ENCODE measurements at places on chromosomes 3 and 15. TPM values are rescaled to one million over a fixed set of nuclear protein-coding genes. Genes with fewer than 3 reads are reported as not detected.

The SPATA12 gene
- 0.50 TPM for total RNA-seq

- ATAC-seq, result peak; percentile 90
These were observed 387.0 kb downstream of the ZBBX start for GRCh38 chr3:166993015-166993630.

The FANCD2OS gene
- 0.66 TPM for total RNA-seq

DNA sequence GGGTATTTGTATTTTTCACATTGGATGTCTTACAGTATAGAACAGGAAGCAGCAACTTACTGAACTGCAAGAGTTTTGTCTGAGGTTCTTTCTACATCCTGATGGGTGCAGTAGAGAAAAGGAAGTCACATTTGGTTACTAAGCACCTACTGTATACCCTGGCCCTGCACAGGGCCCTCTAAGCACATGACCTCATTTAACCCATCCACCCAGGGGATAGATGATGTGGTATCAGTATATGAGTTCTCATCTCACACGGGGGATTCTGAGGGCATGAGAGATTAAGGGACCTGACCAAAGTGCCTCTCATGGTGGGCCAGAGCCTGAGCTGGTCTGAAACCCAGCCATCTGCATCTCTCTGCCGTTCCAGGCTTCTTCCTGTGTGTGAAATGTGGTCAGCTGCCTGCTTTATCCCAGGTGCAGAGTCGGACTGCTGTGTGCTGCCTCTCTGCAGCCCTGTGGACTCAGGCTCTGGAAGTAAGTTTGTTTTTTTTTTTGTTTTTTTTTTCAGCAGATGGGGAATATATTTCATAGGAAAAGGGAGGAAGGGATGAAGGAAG lies 17.9 kb downstream of the SLC6A11 start:
- no peak for ATAC-seq

The LXN gene
- 109 TPM for total RNA-seq

The C3orf80 gene
- 0.75 TPM for total RNA-seq

The GAP43 gene
- 267 TPM for total RNA-seq

The LEO1 gene
- total RNA-seq, result 34.0 TPM

The CTXN2 gene
- total RNA-seq, result 0.63 TPM

The RBP2 gene
- total RNA-seq, result 1.3 TPM

GRCh38 chr3:97971679-97972567 lies at the start of gene RIOX2:
Gene RIOX2 (minus strand): TSS chr3:97972431. CDS start chr3:97967593, 4,838 bp downstream.
- peak; percentile 91 for ATAC-seq

- ATAC-seq, result no peak
These were observed 76.9 kb downstream of the UBP1 start for GRCh38 chr3:33363113-33363800.

- ATAC-seq, result no peak
These were observed 195.9 kb downstream of the KLHL25 start for GRCh38 chr15:85598718-85599398.

The HTR3E gene
- not detected for total RNA-seq

- peak; percentile 30 for ATAC-seq
These were observed 88.7 kb downstream of the SEMA5B start for GRCh38 chr3:122938783-122939425.

DNA sequence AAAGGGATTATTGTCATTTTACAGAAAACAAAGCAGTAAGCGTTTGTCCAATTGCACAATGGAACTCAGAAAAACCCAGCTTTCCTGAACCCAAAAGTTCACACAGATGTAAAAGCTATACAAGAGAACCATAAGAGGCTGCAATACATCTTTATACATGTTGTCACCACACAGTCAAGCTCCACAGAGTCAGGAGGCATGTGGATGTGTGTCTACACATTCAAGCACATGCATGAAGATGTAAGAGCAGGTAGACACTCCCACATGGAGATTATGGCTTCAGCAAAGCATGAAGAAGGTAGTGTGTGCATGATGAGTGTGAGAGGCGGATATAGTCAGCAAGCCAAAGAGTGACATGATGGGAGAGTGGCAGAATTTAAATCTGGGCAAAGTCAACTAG lies 124.7 kb upstream of the THBS1 start:
- no peak for ATAC-seq

DNA sequence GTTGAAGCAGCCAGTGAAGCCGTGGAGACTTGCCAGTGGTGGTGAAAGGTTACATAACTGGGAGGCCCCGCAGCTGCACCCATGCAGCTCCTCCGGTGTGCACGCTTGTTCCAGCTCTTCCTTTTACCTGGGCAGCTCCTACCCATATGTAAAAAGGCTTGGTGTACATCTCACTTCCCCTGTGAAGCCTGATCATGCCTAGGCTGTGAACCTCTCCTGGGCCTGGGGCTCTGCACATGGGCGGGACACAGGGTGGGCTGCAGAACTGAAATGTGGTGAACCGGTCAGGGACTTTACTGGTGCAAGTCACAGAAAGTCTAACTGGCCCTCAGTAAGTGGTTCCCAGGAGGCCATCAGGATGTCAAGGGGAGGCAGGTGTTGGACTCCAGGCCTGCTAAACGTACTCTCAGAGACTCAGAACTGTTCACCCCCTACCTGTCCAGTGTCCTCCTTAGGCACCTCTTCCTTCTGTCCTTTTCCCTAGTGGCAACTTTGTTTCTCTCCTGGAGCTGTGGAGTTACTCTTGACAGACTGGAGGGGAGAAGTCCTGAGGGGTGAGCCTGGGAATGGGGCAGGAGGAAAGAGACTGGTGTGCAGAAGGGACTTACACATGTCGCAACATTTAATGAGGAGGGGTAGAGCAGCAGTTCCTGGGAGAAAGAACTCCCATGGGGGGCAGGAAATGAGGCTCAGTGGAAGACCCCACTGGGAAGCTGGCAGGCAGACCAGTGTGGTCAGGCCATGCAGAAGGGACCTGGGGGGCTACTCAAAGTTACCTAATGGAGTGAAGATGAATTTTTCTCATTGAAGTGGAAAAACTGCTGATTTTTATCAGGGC lies 148.1 kb downstream of the EEFSEC start:
- ATAC-seq, result no peak

The GMNC gene
- total RNA-seq, result 0.08 TPM

- no peak for ATAC-seq
These were observed 201.4 kb upstream of the ARHGEF26 start for GRCh38 chr3:153919773-153920172.

The EPHB3 gene
- total RNA-seq, result 27.0 TPM

The PAQR5 gene
- total RNA-seq, result 0.56 TPM

GRCh38 chr3:121835465-121835801 lies 424 bp downstream of the EAF2 start:
- no peak for ATAC-seq

The PCSK6 gene
- 6.6 TPM for total RNA-seq

The FRMD5 gene
- total RNA-seq, result 15.2 TPM

- ATAC-seq, result no peak
These were observed 4.7 kb downstream of the EIF1B start for GRCh38 chr3:40313975-40314860.

GRCh38 chr3:20400281-20400680 lies 214.3 kb upstream of the SGO1 start:
- ATAC-seq, result no peak

GRCh38 chr15:23687143-23687470 lies at the start of gene NDN:
Gene NDN (minus strand): TSS chr15:23687305. CDS start chr15:23687217, 88 bp downstream.
- ATAC-seq, result no peak

The NSMCE3 gene
- 12.5 TPM for total RNA-seq

The SERINC4 gene
- total RNA-seq, result 0.63 TPM

GRCh38 chr3:47503033-47503432 lies 10.5 kb downstream of the ELP6 start:
- ATAC-seq, result no peak

- ATAC-seq, result no peak
These were observed 40.1 kb downstream of the SETD2 start for GRCh38 chr3:47123857-47124256.

GRCh38 chr3:153172796-153173757 lies 11.1 kb downstream of the RAP2B start:
- ATAC-seq, result no peak

DNA sequence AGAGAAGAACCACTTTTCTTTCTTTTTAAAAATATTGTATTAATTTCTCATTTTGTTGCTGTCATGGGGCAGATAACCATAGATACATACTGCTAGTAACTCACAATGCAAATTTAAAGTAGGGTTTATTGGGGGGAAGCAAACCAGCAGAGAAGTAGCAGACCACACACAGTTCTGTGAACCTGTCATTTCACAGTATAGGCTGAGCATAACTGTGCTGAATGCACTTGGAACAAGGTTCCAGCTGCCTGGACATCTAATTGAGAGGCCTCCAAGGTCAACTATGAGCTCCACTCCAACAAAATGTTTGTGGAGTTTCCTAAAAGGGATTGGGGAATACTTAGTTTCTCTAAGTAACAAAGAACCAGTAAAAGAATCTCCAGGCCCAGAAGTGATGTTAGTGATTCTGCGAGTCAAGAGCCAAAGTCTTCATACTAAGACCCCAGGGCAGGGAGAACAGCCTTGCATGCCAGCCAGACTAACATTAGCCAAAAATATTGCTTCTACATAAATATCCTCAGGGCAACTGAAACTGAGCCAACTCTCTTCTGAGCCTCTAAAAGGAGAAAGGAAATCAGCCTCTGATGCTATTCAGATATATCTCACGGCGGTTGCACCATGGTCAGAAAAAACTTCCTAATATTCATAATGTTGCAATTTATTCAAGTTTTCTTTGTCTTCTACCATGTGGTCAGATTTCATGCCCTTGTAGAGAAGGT lies 856.4 kb upstream of the ALCAM start:
- ATAC-seq, result no peak

DNA sequence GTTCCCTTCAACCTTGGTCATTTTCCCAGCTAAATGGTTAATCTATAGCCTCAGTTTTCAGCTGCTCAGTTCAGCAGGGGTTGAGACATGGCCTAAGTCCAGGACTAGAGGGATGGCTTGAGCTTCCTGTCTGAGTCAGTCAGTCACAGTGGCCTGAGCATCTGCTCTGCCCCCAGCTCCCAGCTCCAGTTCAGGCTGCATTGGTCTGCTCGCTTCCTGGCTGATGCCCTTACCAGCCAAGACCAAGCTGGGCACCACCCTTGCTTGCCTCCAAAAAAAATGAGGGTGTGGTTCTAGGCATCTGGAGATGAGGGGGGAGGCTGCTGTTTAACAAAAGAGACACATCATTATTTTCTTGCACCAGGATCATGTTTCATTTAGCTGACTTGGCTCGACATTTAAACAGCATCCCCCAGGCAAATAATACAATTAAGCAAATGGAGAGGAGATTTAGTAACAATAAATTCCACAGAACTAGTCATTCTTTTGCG lies 70.7 kb downstream of the WNT5A start:
- no peak for ATAC-seq

DNA sequence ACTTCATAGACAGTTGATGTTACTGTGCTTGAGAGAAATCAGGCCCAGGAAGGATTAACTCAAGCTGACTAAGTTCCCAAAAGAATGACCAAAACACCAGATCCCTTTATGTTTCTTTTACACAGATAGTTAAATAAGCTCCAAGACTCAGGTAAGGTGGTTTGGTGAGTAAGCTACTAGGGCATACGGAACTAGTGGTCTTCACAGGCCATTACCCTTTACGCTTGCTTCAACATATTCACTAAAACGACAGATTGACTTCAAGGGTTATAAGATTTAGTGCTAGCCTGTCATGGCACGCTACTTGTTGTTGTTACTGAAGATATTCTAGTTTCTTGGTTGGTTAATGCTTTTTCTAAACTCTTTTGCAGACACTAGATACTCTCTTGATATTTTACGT lies 369.3 kb downstream of the LPP start:
- no peak for ATAC-seq

The DUOX1 gene
- 1.2 TPM for total RNA-seq

DNA sequence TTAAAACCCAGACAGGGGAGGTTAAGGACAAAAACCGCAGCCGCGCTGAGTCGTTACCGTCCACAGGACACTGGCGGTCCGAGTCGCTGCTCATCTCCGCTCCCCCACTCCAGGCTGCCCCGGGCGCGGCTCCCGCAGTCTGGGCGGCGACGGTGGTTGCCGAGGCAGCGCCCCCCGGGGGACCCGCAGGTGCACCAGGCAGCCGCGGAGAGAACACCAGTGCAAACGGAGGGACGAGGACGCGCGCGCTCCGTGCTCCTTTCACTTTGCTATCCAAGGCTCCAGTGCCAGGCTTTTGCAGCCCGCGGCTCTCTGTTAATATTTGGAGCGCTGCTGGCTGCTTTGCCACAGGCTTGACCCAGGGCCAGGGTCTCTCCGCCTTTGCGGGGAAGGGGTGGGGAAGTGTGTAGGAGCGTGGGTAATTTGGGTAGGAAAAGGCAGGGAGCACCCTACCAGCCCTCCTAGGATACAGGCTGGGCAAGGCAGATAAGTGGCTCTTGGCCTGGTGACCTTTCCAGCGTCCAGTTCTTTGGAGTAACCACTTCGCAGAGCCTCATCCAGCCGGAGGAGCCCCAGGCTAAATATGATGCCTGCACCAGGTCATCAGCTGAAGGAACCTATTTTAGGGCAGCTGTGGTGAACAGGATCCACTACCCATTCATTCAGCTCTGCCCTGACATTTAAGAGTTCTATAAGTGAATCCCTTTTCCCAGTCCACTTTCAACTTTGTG lies at the start of gene GADL1:
TSS of gene GADL1 (minus strand) at position 141 of the 731 bp plus-strand sequence. CDS start at position 94, 47 bp downstream.
- ATAC-seq, result peak; percentile 97
